Gastroesophageal sphincter (tissue), 4 donors: ENCODE measurements at places on chromosomes 4 and X. TPM values are rescaled to one million over a fixed set of nuclear protein-coding genes. Genes with fewer than 3 reads are reported as not detected.

ADH1A gene
- total RNA-seq: 1.4 TPM

PRMT9 gene
- 10.4 TPM for total RNA-seq

CXorf49 gene
- total RNA-seq: not detected

VCX gene
- total RNA-seq: not detected

SMARCAD1 gene
- 18.2 TPM for total RNA-seq

AMBN gene
- total RNA-seq: not detected

PF4V1 gene
- not detected for total RNA-seq
